ENCODE measurements at places on chromosomes 4 and X. TPM values are rescaled to one million over a fixed set of nuclear protein-coding genes. Genes with fewer than 3 reads are reported as not detected.

The XK gene
- 2.2 TPM for total RNA-seq

The SYP gene
- total RNA-seq = 0.35 TPM

The AWAT1 gene
- not detected for total RNA-seq

DNA sequence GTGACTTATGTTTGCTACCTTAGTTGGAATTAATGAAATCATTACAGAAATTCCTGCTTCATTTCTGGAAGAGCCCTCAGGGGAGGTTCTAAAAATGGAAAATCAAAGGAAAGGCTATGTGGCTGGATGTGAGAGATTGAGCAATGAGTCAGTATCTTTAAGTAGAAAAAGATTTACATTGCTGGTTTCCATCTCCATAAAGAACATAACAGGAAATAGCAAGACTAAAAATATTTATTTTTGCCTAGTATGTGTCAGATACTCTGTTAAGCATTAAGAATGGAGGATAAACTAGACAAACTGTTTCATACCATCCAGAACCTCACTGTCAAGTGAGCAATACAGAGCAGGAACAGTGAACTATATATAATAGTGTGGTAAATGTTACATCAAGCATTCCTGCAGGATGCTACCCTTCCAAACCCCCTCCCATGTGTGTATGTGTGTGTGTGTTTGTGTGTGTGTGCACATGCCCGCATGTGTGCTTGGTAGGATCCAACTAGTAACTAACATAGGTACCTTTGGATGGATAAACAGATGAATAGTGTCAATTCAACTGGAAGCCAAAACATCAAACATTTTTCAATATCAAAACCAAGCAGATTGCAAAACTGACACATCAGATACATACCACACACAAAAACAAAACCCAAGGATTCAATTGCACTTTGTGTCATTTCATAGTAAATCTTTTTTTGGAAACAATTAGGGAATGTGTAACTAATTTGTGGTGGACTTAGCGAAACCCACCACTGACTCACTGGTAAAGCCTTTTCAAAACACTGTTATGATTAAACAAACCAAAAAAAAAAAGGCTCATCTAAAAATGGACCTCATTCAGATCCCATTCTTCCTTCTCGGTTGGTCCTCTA is 223.4 kb downstream of the SHROOM3 start:
- DNase-seq = no peak

DNA sequence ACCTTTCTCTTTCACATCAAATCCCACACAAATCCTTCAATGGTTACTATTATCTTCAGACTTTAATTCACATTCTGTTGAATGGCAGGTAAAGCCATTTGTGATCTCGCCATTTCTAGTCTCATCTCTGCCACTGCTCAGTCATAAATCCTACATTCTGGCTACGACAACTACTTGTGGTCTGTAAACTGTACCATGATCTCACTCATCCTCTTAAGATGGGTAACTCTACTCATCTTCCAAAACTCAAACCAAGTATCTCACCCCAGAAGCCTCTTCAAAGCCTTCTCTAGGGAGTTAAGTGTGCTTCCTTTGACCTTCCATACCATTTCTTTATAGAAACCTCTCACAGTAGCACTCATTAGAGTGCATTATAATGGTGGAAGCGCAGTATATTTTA is 101.8 kb downstream of the NEK1 start:
- DNase-seq = no peak

GRCh38 chr4:113209153-113209552 is 159.7 kb downstream of the ANK2 start:
- DNase-seq = no peak

DNA sequence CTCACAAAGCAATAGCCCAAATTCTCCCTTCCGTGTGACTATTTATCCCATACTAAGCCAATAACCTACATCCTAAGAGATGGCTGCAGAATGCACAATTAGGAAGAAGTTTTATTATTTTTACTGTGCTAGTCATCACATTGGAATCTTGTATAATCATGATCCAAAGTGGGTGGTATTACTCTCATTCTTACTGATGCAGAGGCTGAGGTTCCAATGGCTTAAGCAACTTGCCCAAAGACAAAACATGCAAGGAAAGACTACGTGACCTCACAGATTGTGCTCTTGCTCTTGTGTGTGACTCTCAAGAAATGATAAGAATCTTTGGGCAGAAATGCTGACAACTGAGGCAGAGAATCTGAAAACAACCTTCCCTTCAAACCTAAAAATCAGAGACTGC is 212.2 kb downstream of the LDB2 start:
- no peak for DNase-seq

GRCh38 chr4:101858641-101859040 is 68.1 kb downstream of the BANK1 start:
- DNase-seq = no peak

- no peak for DNase-seq
These were observed 162.8 kb downstream of the NHS start for GRCh38 chrX:17537723-17538243.

DNA sequence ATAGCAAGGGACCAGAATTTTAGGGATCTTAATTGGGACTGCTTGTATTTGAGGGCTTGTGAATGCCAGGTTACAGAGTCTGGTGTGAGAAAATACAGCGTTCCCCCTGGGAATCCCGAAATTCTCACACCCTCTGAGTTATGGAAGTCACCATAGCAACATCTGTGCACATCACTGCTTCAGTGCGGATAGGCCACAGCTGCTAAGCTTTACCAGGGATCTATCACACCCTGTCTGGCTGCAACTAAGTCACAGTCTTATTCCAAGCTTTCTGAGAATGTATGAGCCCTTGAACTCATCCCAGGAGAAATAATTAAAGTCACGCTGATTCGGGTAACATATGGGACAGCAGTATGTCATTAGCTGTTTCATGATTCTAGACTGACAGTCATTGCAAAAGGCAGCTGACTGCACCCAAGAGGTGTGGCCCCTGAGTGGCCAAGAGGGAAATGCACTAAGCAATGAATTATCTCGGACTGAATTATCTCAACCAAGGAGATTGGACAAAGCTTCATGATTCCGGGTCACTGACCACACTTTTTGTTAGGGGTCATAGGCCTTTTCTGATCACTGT is 46.7 kb upstream of the BTC start:
- no peak for DNase-seq

All from esophagus squamous epithelium (tissue), 5 donors.